NCI-H510A (cell line): ENCODE measurements at places on chromosomes 1 and 21.

DNA sequence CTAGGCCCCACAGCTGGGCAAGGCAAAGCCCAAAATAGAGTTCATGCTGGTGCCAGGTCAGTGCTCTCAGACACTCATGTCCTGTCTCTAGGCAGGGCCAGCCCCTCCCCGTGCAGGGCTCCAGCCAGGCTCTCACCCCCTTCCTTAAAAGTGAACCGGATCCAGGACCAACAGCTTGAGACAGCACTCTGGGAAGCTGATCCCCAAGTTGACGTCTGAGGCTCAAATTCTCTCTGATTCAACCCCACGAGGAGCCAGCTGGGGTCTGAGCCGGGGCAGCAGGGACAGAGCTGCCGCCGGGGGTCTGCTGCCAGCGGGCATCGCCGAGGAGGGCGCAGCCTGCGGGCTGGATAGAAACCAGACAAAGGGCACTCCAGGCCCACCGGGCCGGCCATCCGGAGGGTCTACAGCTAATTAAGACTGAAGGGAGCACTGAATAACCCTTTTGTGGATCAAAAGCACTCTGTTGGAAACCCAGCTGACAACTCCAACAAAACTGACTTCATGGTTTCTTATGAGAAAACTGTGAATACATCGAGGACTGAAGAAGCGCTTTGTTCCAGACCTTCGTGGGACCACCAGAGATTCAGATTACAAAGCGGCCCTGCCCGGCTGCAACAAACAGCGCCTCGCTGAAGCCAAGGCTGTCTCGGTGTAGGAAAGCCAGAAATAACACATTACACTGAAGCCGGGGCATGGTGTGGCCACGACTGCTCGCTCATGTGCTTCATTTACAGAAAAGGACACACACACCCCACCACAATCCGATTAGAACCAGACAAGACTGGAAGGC, 95.8 kb downstream of the PSMG1 start:
- no peak for DNase-seq

DNA sequence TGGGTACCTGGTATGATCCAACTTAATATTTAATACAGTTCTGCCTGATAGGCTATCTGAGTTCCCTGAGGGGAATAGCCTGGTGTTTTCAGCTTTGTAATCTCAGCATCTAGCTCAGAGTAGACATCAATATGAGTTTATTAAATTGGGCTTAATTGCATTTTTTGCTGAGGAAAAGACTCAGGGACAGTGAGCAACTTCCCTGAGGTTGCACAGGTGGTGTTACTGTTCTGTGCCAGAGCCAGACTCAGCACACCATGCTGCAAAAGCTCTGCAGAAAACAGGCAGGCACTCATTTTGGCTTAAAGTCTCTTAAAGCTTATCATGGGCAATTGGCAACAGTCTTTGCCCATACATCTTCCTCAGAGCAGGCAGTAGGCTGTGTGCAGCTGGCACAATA, 90.5 kb upstream of the JUN start:
- DNase-seq = no peak

DNA sequence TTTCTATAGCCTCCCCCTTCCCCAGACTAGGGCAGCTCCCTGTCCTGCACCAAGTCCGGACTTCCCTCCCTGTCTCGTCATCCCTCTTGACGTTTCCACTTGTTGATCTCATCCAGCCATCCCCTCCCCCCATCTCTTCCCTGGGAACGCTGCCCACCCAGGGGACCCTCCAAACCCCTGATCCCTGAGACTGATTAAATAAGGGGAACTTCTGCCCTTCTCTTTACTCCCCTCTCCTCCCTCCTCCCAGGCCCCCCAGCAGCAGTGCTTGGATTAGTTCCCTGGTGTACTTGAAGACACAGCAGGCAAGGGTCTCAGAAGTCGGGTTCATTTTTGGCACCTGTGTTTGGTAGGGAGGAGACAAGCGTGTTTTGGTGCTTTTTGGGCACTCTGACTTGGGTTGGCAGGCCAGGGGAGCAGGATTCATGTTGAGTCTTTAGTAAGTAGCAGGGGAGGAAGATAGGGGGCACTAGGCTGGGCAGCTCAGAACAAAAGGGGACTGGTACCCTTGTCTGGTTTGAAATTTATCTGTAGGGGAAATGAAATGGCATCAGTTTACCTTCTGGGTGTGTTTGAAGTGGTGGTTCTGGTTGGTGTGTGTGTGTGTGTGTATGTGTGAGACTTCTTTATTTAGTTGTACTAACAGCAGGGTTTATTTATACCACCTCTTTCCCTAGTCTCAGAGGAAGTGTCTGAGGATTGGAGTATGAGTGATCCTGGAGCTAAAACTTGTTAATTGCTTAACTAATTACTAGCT, 11.1 kb downstream of the VANGL2 start:
- no peak for DNase-seq

DNA sequence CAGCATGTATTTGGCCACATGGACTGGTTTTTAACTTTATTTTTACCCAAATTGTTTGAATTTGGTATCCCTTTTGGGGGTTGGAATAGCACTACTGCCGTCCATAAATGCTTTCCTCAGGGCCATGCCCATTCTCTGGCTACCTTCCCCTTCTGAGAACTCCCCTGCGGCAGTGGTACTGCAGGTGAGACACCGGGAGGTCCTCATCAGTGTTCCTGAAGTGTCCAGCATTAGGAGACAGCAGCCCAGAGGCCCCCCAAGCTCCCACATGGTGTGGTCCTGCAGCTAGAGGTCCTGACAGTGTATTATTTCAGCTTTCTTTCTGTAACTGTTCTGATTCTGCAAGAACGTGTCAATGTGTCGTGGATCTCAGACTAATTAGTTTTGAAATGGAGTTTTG, 8.9 kb downstream of the LMO4 start:
- DNase-seq = no peak

- no peak for DNase-seq
Observed at GRCh38 chr1:248625971-248626370, 8.9 kb downstream of the OR2T11 start.

GRCh38 chr21:38460171-38460742, 38.0 kb downstream of the ERG start:
- no peak for DNase-seq

GRCh38 chr1:205016075-205016474, 26.9 kb upstream of the CNTN2 start:
- no peak for DNase-seq
